ENCODE measurements at places on chromosomes 13 and 19.

GRCh38 chr19:42276821-42277220, 7.8 kb downstream of the CIC start:
- H3K4me3 ChIP-seq = no peak overlapping the region
- DNase-seq = no peak
- no peak overlapping the region for H3K27ac ChIP-seq
- no peaks in the 10 kb centered on the region for H3K27me3 ChIP-seq

GRCh38 chr13:61900033-61900432, 484.4 kb upstream of the PCDH20 start:
- no peak overlapping the region for H3K4me3 ChIP-seq
- no peak overlapping the region for H3K27ac ChIP-seq
- no peak for DNase-seq
- no peaks in the 10 kb centered on the region for H3K27me3 ChIP-seq
- no peaks in the 10 kb centered on the region for H3K4me1 ChIP-seq
- no peaks in the 10 kb centered on the region for H3K36me3 ChIP-seq

DNA sequence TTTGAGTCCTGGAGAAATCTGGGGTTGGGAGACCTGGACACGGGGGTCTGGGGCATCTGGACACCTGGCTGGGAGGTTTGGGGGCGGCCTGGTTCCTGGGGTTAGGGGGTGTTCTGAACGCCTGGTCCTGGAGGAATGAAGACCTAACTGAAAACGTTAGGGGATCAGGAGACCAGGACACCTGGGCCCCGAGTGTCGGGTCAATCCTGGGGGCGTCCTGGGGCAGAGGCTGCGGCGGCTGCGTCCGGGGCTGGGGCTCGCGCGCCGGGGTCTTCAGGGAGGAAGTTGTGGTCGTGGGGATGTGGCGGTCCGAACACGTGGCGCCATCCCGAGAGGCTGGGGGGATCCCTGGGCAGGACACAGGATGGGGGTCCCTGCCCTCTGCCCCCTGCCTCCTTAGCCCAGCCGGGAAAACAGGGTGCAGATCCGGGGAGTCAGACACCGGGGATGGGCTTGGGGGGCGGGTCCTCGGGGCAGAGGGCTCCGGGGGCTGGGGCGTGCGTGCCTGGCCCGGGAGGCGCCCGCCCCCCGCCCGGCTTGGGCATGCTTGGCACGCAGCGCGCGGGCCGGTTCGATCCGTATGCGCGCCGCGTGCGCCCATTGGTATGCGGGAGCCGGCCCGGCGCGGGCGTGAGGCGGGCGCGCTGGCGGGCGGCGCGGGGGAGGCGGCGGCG, 632 bp downstream of the NPAS1 start:
- peak overlapping the region; percentile 8 for H3K4me3 ChIP-seq
- no peak overlapping the region for H3K27ac ChIP-seq
- H3K36me3 ChIP-seq = no peaks in the 10 kb centered on the region

GRCh38 chr13:20772401-20773131, 1.2 kb downstream of the EEF1AKMT1 start:
- H3K4me3 ChIP-seq = peak overlapping the region; percentile 73
- H3K27me3 ChIP-seq = no peaks in the 10 kb centered on the region
- H3K4me1 ChIP-seq = peaks cover 9% of the 10 kb centered on the region
- peaks cover 11% of the 10 kb centered on the region for H3K36me3 ChIP-seq
- DNase-seq = no peak

DNA sequence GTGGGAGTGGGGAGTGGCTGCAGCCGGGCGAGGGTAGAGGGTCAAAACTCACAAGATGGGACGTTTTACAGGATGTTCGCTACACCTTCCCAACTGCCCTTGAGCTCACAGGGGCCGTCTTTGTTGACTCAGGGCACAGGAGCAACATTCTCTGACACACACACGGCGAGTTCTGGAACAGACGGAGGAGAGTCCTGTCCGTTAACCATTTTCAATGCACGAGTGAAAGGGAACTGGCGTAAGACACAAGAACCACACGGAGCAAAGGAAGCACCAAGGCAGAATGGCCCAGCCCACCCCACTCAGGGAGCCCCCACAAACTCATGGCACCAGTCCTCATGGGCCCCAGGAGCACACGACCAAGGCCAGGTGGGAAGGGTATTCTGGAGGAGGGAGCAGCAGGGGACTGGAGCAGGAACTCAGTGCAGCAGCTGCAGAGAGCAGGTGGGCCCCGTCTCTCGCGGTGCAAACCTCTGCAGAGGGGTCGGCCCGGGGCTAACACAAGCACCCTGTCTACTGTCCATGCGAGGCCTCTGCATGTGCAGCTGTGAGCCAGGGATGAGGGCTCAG, 37.9 kb upstream of the ISYNA1 start:
- no peaks in the 10 kb centered on the region for H3K27me3 ChIP-seq
- H3K4me3 ChIP-seq = no peak overlapping the region
- H3K36me3 ChIP-seq = peaks cover 20% of the 10 kb centered on the region
- peaks cover 65% of the 10 kb centered on the region for H3K4me1 ChIP-seq
- DNase-seq = no peak

- H3K4me3 ChIP-seq = no peak overlapping the region
- H3K36me3 ChIP-seq = no peaks in the 10 kb centered on the region
- peaks cover 65% of the 10 kb centered on the region for H3K27me3 ChIP-seq
- no peak for DNase-seq
- peaks cover 15% of the 10 kb centered on the region for H3K4me1 ChIP-seq
Observed at GRCh38 chr13:49217962-49218492, 2.1 kb upstream of the MLNR start.

GRCh38 chr13:112651311-112651710, 38.5 kb upstream of the ATP11A start:
- H3K27ac ChIP-seq = no peak overlapping the region
- H3K27me3 ChIP-seq = no peaks in the 10 kb centered on the region
- peaks cover 10% of the 10 kb centered on the region for H3K4me1 ChIP-seq
- DNase-seq = peak; percentile 30

DNA sequence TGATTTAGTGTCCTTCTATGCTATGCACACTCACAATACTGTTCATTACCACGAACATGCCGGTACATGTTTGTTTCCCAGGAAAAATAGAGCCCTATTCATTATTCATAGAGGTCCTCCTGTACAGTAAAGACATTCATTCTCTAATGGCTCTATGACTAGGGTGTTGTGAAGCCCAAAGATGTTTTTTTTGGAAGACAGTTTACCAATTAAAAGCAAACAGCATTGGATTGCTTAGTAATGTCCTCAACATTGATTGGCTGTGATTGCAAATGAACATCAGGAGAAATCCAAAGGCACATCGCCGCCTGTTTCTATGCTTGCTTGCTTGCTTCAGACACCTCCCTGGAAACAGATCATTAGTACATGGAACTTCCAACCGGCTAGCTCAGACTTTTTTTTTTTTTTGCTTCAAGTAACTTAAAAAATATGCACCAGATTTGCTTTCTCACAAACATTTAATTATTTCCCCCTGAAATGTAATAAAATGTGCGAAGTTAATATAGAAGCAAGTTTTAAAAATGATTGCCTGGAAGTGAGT, 8.8 kb upstream of the GPC6 start:
- no peaks in the 10 kb centered on the region for H3K27me3 ChIP-seq
- peak; percentile 41 for DNase-seq
- no peak overlapping the region for H3K4me3 ChIP-seq
- H3K4me1 ChIP-seq = no peaks in the 10 kb centered on the region
- no peaks in the 10 kb centered on the region for H3K36me3 ChIP-seq
- H3K27ac ChIP-seq = no peak overlapping the region

- no peak for DNase-seq
- no peak overlapping the region for H3K4me3 ChIP-seq
- H3K36me3 ChIP-seq = peaks cover 52% of the 10 kb centered on the region
- H3K4me1 ChIP-seq = peaks cover 34% of the 10 kb centered on the region
- H3K27ac ChIP-seq = no peak overlapping the region
- no peaks in the 10 kb centered on the region for H3K27me3 ChIP-seq
Observed at GRCh38 chr19:43592800-43593350, 3.1 kb downstream of the IRGQ start.

GRCh38 chr13:60135344-60135743, 28.4 kb downstream of the DIAPH3 start:
- H3K4me1 ChIP-seq = no peaks in the 10 kb centered on the region
- DNase-seq = no peak
- no peak overlapping the region for H3K4me3 ChIP-seq

DNA sequence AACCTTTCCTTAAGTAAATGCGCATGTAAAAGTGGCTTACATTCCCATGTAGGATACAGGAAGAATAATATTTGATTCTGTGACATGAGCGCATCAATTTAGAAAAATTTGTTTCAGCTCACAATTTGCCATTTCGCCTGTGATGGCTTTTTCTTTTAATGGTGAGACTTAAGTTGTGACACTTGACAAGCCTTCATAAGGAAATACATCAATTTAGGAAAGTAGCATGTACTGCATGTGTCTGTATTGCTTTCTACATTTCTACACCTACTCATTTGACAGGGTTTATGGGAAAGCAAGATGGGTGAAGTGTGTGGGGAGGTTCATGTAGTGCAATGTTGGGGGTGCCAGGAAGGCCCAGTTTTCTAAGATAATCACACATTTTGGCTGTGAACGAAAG, 12.1 kb upstream of the SCEL start:
- DNase-seq = no peak
- no peaks in the 10 kb centered on the region for H3K27me3 ChIP-seq
- H3K27ac ChIP-seq = no peak overlapping the region
- H3K4me1 ChIP-seq = no peaks in the 10 kb centered on the region
- H3K4me3 ChIP-seq = no peak overlapping the region
- H3K36me3 ChIP-seq = no peaks in the 10 kb centered on the region

DNA sequence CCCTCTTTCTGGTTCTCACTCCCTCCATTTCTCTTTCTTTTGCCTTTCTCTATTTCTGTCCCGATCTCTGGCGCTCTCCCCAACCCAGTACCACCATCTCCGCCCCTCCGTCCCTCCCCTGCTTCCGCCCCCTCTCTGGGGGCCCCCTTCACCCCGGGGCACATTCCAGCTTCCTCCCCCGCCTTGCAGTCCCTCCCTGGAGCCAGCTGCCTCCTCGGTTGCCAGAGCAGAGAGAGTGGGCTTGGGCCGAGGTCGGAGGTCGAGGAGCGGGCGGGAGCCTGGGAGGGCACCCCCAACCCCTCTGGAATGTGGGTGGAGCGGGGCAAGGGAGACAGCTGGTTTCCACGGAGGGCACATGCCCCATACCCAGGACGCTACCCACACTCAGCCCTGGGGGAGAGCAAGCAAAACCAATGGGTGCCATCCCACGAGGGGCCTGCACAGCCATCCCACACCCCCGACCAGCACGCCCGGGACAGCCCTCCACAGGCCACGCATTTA, 6.5 kb upstream of the CIRBP start:
- no peak overlapping the region for H3K4me3 ChIP-seq
- H3K27me3 ChIP-seq = peaks cover 3% of the 10 kb centered on the region
- H3K36me3 ChIP-seq = peaks cover 10% of the 10 kb centered on the region
- peak; percentile 50 for DNase-seq
- peaks cover 82% of the 10 kb centered on the region for H3K4me1 ChIP-seq

- no peaks in the 10 kb centered on the region for H3K27me3 ChIP-seq
- peaks cover 12% of the 10 kb centered on the region for H3K4me1 ChIP-seq
- H3K4me3 ChIP-seq = no peak overlapping the region
- DNase-seq = no peak
- peaks cover 96% of the 10 kb centered on the region for H3K36me3 ChIP-seq
Observed at GRCh38 chr19:19654441-19654840, 9.0 kb downstream of the ATP13A1 start.

DNA sequence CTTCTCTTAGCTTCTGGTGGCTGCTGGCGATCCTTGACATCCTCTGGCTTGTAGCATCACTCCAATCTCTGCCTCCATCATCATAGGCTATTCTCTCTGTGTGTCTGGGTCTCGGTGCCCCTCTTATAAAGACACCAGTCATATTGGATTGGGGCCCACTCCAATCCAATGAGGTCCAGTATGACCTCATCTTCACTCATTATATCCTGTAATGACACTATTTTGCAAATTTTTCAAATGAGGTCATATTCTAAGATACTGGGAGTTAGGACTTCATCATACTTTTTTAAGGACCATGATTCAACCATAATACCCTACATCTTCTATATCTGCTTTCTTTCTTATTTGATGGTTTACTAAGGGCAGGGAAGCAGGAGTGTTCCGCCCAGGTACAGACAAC, 12.0 kb upstream of the SLC46A3 start:
- no peak for DNase-seq
- peaks cover 4% of the 10 kb centered on the region for H3K27me3 ChIP-seq
- no peaks in the 10 kb centered on the region for H3K4me1 ChIP-seq
- no peaks in the 10 kb centered on the region for H3K36me3 ChIP-seq
- no peak overlapping the region for H3K27ac ChIP-seq

- H3K4me3 ChIP-seq = no peak overlapping the region
- peaks cover 10% of the 10 kb centered on the region for H3K4me1 ChIP-seq
- DNase-seq = no peak
- H3K27me3 ChIP-seq = no peaks in the 10 kb centered on the region
- no peak overlapping the region for H3K27ac ChIP-seq
- no peaks in the 10 kb centered on the region for H3K36me3 ChIP-seq
Observed at GRCh38 chr13:43405457-43405856, 381.3 kb downstream of the ENOX1 start.

GRCh38 chr19:17946965-17947784, 14.4 kb downstream of the CCDC124 start:
- peak overlapping the region; percentile 51 for H3K4me3 ChIP-seq
- H3K36me3 ChIP-seq = peaks cover 19% of the 10 kb centered on the region
- peak overlapping the region; percentile 72 for H3K27ac ChIP-seq
- peaks cover 51% of the 10 kb centered on the region for H3K4me1 ChIP-seq

- H3K27me3 ChIP-seq = no peaks in the 10 kb centered on the region
- H3K36me3 ChIP-seq = no peaks in the 10 kb centered on the region
- DNase-seq = no peak
- H3K4me3 ChIP-seq = no peak overlapping the region
Observed at GRCh38 chr13:51465124-51465523, 12.3 kb upstream of the INTS6 start.

- no peaks in the 10 kb centered on the region for H3K4me1 ChIP-seq
- DNase-seq = no peak
- no peaks in the 10 kb centered on the region for H3K27me3 ChIP-seq
- no peaks in the 10 kb centered on the region for H3K36me3 ChIP-seq
- no peak overlapping the region for H3K4me3 ChIP-seq
- H3K27ac ChIP-seq = no peak overlapping the region
Observed at GRCh38 chr13:91280801-91281200, 66.7 kb upstream of the MIR17HG start.
